ENCODE measurements at places on chromosomes 7 and 10. TPM values are rescaled to one million over a fixed set of nuclear protein-coding genes. Genes with fewer than 3 reads are reported as not detected.

Gene SPDYE16
- total RNA-seq, result 0.05 TPM

Gene CLDN3
- total RNA-seq, result not detected

Gene PALD1
- total RNA-seq, result 0.07 TPM

Gene PRSS37
- not detected for total RNA-seq

Gene CLRN3
- not detected for total RNA-seq

Gene HPSE2
- total RNA-seq, result not detected

Gene MRLN
- total RNA-seq, result not detected

Gene ARMC3
- not detected for total RNA-seq

Gene ANKRD2
- total RNA-seq, result not detected

Gene STK32C
- total RNA-seq, result 9.4 TPM

Gene GTPBP4
- 83.4 TPM for total RNA-seq

Gene FRMPD2
- total RNA-seq, result not detected

Gene C10orf105
- 0.42 TPM for total RNA-seq

Gene YAE1
- 12.8 TPM for total RNA-seq

Gene DYNC1I1
- not detected for total RNA-seq

Gene AGMO
- total RNA-seq, result not detected

Gene FBH1
- 68.9 TPM for total RNA-seq

Gene MMP21
- total RNA-seq, result 0.24 TPM

Gene NPFFR1
- not detected for total RNA-seq

Gene MBL2
- not detected for total RNA-seq

Gene TMEM176A
- total RNA-seq, result not detected

Gene SPDYE11
- not detected for total RNA-seq

Gene AHR
- 17.1 TPM for total RNA-seq

Gene ADIRF
- not detected for total RNA-seq

Gene SLC29A4
- 0.12 TPM for total RNA-seq

Gene NAT16
- not detected for total RNA-seq

Gene CACNA2D1
- total RNA-seq, result not detected

Gene ODAD2
- total RNA-seq, result not detected

Gene CALML3
- total RNA-seq, result not detected

Gene CYP2C18
- total RNA-seq, result not detected

Gene MYH16
- total RNA-seq, result not detected

Gene ADRB1
- 0.12 TPM for total RNA-seq
